ENCODE measurements at places on chromosomes 12 and 14.

GRCh38 chr12:15689751-15690191 is 99.4 kb downstream of the EPS8 start:
- no peak for DNase-seq

DNA sequence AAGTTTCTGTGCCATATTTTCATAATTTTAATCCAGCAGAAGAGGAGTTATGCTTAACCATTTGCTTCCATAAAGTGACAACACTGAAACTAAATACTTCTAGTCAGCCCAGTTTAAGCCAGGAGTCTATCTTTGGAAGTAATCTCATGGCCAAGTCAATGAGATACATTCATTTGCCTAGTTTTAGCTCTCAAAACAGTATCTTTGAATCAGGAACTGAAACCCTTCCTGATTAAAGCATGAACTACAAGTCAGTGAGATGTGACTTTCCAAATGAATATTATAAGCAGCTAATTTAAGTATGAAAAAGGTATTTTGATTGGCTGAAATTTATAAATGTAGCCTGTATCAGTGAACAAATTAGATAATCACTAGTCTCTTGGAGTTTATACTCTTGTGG is 491.5 kb downstream of the SLC6A15 start:
- peak; percentile 3 for DNase-seq

- peak; percentile 81 for DNase-seq
These were observed 411 bp downstream of the BTBD7 start for GRCh38 chr14:93332397-93332852.

- no peak for DNase-seq
These were observed 889 bp upstream of the IFT43 start for GRCh38 chr14:75984674-75985073.

- peak; percentile 85 for DNase-seq
These were observed 13.0 kb upstream of the TRAF3 start for GRCh38 chr14:102764220-102764671.

GRCh38 chr14:91417120-91417982 is at the start of gene CCDC88C:
TSS of gene CCDC88C (minus strand) at chr14:91417820. CDS start at chr14:91417690, 130 bp downstream.
- peak; percentile 89 for DNase-seq

DNA sequence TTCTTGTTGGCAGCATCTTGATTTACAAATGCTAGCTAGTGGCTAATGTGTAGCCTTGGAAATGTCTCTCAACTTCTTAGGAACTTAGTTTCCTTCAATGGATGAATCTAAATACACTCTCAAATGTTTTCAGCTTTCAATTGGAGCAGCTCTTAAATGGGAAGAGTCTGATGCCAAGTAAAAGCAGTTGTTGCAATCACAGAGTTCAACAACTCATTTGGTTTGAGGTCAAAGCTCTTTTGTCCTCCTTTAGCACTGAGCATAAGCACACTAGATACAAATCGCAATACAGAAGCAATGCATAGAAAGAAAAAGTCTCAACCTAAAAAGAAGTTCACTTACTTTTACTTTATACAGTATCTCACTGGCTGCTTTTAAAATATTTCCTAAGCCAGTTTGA is 986.1 kb upstream of the FLRT2 start:
- DNase-seq: no peak

GRCh38 chr12:70535896-70536374 is 101.3 kb downstream of the PTPRB start:
- no peak for DNase-seq

DNA sequence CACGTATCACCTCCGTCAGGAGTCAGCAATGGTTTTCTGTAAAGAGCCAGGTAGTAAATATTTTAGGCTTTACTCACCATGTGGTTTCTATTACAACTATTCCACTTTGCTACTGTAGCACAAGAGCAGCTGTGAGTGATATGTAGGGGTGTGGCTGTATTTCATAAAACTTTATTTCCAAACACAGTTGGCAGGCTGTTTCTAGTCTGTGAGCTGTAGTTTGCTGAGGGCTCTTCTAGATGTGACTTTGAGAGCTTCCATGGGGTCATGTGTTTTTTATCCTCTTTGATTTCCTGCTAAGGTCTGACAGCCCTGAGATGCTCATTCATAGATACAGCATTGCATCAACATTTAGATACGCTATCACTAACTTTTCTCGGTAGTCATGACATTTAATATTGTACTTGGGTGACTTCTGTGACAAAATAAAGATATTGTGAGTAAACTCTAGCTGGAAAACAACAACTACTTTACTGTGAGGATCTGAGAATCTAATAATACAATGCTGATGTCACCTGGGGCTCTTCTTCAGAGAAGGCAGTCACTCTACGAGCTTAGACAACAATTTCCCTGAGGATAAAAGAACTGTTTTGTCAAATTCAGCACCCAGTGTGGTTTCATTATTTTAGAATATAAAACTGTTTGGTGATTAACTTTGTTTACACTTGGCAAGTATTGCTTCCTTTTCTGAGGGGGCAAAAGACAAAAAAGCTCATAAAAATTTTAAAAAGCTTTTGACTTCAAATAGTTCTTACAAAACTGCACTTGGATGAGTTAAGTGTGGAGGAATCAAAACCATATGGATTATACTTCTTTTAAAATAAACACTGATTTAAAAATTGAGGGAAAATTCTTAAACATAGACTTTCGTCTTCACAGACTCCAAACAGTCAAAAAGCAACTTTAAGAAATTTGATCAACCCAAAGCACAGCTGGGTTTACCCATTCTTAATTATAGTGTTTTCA is 231.2 kb upstream of the DCN start:
- no peak for DNase-seq

- no peak for DNase-seq
These were observed 123.8 kb downstream of the NPAS3 start for GRCh38 chr14:33062476-33062875.

GRCh38 chr12:63989301-63989845 is 144.9 kb downstream of the SRGAP1 start:
- DNase-seq: no peak

DNA sequence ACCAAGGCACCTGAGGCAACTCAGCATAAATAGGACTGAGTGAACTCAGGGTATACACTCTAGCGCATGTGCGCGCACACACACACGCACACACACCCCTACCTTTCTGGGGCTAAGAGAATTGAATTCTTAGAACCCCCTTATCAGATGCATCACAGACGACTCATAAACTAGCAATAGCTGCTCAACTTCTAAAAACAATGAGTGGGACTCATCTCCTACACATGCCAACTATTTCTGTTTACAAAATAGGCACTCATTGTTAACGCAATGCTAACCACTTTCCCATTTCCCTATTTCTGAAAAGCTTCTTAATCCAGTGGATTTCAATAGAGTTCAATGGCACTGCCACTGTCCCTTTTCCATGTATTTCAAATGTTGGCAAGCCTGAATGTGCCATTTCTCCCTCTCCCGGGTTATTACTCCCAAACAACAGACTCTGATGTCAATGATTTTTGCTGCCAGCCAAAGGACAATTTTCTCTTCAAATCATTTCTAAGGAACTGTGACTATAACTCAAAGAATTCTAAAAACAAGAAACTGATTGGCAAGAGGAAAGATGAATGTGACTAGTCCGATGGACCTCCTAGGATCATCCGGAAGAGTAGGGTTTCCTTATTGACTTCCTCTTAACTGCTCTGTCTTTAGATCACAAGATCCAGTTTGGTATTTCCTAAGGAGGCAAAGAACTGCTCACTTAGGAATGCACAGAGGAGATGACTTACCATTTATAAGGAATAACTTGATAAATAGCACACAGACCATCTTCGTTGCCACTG is 48.8 kb downstream of the SLC38A1 start:
- no peak for DNase-seq

GRCh38 chr12:95439461-95440230 is 34.3 kb upstream of the METAP2 start:
- DNase-seq: no peak

- no peak for DNase-seq
These were observed 246.4 kb downstream of the CACNA1C start for GRCh38 chr12:2299206-2299605.

DNA sequence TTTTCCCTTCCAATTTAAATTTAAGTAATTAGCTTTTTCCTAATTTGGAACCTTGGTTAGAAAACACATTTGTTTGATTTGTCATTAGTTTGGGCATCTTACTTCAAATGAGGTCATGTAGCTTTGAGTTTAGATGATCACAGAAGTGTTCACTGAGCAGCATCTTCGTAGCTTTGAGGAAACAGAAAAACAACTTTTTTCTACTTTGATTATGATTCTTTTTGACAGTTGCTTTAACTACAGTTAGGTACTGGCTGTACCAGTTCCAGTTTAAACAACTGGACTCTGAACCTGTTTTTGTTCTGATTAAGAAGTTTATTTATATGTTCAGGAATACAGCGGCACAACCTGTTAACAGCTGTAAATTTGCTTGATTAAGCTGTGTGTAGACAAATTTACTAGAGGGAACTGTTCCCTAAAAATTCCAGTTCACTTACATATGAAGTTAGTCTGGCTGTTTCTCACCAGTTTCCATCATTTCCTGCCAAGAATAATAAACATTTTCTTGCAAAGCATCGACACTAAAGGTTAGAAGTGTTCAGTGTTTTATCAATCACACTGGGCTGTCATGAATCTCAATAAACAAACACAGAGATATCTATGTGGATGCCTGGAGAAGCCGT is 191.9 kb downstream of the RAD51B start:
- no peak for DNase-seq

- DNase-seq: no peak
These were observed 1.9 kb downstream of the REM2 start for GRCh38 chr14:22884738-22885523.

GRCh38 chr12:13102461-13103195 is 839 bp downstream of the GSG1 start:
- DNase-seq: no peak

DNA sequence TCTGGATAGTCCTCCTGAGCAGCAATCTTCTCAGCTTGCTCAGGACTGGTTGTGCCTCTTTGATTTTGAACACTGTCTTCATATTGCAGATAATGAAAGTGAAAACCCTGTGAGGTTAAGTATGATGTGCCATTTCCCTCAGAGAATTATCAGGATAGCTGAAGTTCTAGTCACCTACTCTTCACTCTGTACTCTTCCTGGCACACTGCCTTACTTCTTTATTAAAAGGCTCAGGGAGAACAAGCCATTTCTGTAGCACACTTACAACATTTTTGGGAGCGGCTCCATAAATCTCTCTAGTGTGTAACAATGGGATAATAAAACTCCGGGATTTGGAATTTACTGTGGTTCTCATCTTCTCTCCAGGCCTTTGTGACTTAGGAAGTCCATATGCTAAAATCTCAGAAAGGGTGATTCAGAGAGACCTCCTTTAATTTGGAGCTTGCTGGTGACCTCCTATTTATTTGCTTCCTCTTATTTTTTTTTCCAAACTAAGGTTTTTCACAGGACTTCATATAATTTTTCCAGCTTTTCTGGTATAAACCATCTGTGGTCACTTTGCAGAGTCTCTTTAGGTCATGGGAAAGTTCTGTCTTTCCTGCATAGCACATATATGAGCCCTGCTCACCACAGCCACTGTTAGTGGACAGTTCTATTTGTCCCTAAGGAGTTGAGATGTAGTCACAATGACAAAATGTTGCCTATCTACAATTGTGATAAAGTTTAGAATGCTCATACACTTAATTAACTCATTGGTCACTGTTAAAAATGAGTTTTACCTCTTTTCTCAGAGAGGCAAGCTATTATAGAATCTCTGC is 53.5 kb upstream of the LDHB start:
- DNase-seq: no peak

DNA sequence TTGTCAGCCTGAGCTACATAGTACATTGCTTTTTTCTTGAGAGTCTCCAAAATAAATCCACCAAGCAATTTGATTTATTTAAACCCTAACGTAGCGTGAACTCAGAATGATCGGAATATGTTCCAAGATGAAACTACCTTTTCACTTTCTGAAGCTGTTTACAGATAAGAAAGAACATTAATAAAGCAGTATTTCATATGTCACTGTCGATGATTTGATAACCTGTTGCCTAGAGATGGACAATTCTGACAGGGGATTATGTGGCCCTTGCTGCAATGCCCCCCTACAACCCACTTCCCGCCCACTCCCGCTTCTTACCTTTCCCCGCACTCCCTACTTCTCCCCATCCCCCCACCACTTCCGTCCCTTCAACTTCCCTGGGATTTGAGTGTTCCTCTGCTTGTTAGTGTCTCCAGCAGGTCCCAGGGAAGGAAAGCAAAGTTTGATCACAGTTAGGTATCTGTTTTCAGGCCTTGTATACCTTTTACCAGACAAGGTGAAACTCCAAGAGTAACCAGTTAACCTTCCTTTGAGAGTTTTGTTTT is 229.2 kb upstream of the HMGA2 start:
- no peak for DNase-seq

DNA sequence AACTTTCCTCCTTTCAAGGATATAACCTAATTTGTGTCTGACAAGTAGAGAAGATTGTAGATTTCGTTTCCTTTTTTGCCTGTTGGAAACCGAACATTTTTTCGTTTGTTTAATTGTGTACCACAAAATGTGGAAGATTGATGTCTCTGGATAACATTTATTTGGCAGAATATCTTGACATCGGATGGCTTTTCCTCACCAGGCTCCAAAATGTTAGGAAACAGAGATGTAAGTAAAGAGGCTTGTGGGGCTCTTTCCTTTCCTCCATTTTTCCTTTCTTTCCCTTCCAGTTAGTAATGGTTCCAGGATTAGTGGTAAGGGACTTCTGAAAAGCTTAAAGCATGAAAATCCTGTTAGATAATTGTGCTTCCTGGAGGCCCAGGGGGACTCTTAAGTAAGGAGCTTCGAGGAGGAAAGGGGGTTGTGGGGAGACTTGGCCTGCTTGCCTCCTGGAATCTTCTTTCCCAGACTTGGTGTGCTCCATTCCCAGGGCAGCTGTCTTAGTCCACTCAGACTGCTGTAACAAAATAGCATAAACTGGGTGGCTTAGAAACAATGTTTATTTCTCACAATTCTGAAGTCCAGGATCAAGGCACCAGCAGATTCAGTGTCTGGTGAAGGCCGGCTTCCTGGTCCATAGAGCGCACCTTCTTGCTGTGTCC is 243.1 kb upstream of the PWP1 start:
- DNase-seq: no peak

DNA sequence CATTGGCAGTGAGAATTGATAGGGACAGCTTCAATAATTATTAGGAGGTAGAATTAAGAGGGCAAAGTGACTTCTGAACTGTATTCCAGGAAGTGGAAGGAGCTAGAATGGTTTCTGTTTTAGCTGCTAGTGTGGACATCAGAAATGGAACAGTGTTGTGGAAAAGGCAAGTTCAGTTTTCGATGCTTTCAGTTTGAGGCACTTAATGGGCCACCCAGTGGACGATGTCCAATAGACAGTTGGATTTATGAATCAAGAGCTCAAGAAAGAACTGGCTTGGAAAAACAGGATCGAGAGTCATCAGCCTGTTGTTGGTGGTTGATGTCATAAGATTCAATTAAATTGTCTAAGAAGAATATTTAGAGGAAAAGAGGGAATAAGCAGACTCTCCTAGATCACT is 136.3 kb downstream of the DYRK2 start:
- no peak for DNase-seq

GRCh38 chr14:99592933-99593753 is 10.9 kb downstream of the CCDC85C start:
- no peak for DNase-seq

- DNase-seq: no peak
These were observed 6.8 kb downstream of the ART4 start for GRCh38 chr12:14836336-14837210.

- no peak for DNase-seq
These were observed 121.1 kb downstream of the ANO6 start for GRCh38 chr12:45336762-45337596.
